ENCODE measurements at places on chromosomes 12 and 14. TPM values are rescaled to one million over a fixed set of nuclear protein-coding genes. Genes with fewer than 3 reads are reported as not detected.

- no peak for DNase-seq
Measured at GRCh38 chr14:106378191-106378590, 851.8 kb downstream of the TMEM121 start.

- DNase-seq = no peak
Measured at GRCh38 chr14:73208390-73208789, 28.9 kb upstream of the PAPLN start.

GRCh38 chr14:73742520-73743238 lies 28.5 kb upstream of the PNMA1 start:
- DNase-seq = no peak

The PRB2 gene
- not detected for total RNA-seq

GRCh38 chr12:97425380-97425779 lies 37.2 kb upstream of the RMST start:
- no peak for DNase-seq

The AMDHD1 gene
- total RNA-seq = not detected
